Stimulated activated CD8-positive, alpha-beta memory T cell treated with anti-CD3 and anti-CD28 coated beads, Interleukin-7, amount 100 ng/mL, for 1 hour (primary cell): ENCODE measurements at places on chromosomes 2 and 18.

DNA sequence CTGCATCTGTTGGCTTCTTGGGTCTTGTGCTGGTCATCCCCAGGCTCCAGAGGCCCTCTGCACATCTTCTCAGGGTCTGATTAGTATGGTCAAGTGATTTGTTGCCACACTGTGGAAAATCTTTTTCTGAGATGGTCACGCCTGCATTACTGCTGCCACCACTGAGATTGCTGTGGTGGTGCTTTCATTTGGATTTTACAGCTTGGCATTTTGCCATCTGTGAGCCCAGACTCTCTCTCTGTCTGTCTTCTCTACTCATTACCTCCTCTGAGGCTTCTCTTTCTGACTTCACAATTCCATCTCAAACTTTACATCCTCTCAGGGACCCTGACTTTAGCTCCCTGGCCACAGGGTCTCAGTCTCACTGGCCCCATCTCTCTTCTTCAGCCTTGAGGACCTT is 154.6 kb downstream of the LRRTM1 start:
- no peak for DNase-seq

- DNase-seq = no peak
Measured at GRCh38 chr2:198857246-198857645, 600.5 kb downstream of the SATB2 start.

DNA sequence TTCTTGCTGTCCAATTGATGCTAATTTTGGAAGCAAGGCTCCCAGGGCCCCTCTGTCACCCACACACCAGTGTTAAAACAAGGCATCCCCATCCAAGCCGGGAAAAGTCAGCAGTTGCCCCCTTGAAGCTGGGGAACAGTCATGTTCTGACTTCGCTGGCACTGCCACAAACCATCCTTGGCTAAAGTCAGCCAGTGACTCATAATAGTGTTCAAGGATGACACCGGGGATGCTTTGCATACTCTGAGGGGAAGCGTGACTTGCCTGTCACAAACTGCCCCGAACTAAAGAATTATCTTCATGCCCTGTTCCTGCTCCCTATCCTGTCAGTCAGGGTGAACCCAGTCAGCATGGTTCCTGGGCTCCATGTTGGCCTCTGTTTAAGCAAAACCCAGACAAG is 37.0 kb downstream of the TGFA start:
- DNase-seq = no peak

DNA sequence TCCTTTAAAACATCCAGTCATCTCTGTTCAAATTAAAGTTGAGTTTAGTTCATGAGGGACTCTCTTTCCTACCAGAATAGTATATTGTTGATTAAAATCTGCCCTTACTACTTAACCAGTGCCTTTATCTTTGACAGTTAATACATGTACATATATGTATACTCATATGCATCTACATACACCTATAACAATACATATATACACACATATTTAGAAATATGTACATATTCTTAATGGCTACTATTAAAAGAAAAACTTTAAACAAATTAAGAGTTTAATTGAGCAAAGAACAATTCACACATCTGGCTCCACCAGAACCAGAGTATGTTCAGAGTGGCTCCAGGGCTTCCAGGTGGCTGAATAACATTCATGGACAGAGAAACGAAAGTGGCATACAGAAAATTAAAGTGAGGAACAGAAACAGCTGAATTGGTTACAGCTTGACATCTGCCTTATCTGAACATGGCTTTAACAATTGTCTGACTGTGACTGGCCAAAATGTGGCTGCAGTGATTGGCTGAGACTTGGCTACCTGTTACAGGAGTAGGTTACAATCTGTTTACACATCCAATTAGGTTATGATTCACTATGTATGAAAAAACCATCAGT is 38.8 kb downstream of the ZNF519 start:
- DNase-seq = no peak

GRCh38 chr18:63365876-63366212 is 1.2 kb downstream of the KDSR start:
- DNase-seq = no peak

- no peak for DNase-seq
Measured at GRCh38 chr2:9097239-9097638, 93.8 kb upstream of the MBOAT2 start.

GRCh38 chr2:208541461-208541988 is 134.9 kb downstream of the PTH2R start:
- no peak for DNase-seq

GRCh38 chr2:44751754-44752479 is 189.6 kb upstream of the SIX3 start:
- no peak for DNase-seq

- no peak for DNase-seq
Measured at GRCh38 chr18:79884294-79884962, 67.0 kb downstream of the SLC66A2 start.

DNA sequence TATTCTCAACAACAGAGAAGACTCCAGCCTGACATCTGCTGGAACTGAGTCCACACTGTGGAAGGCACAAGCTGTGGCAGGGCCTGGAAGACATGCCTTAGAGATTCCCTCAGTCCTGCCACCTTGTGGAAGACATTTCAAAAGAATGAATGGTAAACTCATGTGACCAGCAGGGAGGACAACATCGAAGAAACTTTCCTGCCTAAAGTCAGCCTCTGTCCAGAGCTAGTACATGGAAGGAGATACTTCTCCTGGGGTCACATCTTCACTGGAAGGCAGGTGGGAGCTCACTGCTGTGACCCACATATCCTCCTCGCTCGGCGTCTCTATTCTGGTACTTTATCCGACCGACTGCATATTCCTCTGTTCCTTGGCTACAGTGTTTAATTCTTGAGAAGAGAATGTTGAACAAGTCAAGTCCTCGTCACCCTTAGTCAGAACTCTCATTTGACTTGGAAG is 59.5 kb downstream of the PUM2 start:
- no peak for DNase-seq

GRCh38 chr2:186884587-186884986 is 35.6 kb upstream of the ZSWIM2 start:
- no peak for DNase-seq

- no peak for DNase-seq
Measured at GRCh38 chr18:61333746-61334490, 688 bp downstream of the CDH20 start.

GRCh38 chr2:239253264-239253663 is 147.6 kb downstream of the HDAC4 start:
- no peak for DNase-seq

- no peak for DNase-seq
Measured at GRCh38 chr2:229675569-229675968, 38.8 kb downstream of the DNER start.

DNA sequence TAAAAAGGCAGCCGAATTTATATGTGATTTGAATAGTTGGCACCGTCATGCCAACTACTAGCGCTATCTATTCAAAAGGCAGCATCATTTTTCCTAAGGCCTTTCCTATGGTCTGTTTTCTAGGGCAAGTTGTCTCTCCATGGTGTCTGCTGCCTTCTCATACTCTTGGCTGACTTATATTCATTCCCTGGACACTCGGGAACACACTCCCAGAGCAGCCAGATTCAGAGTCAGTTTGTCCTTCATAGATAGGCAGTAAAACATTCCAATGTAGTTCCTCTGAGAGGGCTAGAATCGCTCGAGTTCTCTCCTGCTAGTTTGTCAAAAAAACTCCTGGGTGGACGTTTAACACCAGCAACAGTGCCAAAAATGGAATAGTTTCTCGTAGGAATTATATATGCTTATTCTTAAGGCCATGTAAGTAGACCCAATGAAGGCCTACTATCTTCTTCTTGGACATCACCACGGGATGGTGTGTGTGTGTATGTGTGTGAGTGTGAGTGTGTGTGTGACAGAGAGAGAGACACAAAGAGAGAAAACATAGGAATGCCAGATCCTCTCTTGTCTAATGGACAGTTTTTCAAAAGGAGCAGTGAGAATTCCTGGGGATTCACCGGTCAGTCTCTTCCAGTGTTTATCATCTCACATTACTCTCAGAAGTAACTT is 129.3 kb upstream of the CTAGE1 start:
- no peak for DNase-seq

DNA sequence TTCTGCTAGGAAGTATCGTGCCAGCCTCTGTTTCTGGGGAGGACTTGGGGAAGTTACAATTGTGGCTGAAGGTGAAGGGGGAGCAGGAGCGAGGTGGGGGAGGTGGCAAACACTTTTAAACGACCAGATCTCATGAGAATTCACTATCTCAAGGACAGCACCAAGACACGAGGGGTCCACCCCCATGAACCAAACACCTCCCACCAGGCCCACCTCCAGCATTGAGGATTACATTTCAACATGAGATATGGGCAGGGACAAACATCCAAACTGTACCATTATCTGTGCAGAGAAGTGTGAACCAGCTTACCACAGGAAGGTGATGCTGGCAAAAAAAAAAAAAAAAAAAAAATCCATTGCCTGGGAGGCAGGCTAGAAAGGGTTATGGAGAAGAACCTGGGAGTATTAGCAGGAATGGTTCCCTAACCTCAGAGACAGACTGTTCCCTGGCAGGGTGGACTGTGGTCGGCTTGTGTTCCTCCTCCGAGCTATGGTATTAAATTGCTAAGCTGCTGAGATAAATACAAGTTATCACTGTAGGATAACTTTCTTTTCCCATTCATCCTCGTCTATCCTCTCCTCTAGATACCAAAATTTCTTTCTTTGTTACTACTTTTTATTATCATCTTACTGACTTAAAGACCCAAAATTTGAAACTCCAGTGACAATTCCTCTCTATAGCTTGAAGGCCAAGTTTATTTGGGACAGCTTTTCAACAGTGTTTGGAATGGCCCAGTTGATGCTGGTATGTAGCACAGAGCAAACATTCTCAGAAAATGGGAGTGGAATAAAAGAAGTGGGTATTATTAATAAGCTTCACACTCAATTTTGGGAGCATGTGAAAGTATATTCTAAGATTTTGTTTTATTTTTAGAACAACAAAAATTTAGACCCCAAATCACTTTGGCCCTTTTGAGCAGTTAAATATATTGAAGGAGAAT is 73.7 kb upstream of the MAP3K20 start:
- DNase-seq = no peak

GRCh38 chr18:13051159-13051558 is 60.0 kb downstream of the CEP192 start:
- no peak for DNase-seq

- DNase-seq = no peak
Measured at GRCh38 chr2:3563521-3563976, 5.4 kb upstream of the RNASEH1 start.

- DNase-seq = no peak
Measured at GRCh38 chr2:113054066-113054465, 1.4 kb upstream of the IL36B start.

DNA sequence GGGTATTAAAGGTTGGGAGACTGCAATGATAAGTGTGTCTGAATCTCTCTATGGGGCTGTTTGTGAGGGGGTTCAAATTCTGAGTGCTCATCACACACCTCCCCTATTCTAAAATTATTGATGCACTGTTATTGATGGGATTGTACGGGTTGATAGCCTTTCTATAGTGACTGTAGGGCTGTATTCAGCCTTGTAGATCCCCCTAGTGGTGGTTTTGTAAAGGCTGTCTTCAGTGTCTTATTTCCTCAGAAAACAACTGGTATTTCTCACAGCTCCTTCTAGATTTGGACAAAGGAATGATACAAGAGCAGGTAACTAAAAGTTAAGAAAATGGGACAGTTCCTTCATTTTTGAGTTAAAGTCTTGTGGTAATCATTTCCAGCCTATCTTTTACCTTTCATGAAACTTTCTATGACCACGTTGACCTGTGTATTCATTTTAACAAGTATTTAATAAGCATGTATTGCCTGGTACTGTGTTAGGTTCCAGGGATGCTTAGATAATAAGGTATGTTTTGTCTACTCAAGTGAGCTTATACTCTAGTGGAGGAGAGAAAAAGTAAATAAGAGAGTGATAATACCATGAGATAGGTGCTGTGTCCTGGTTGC is 21.2 kb downstream of the SMAD4 start:
- DNase-seq = no peak

DNA sequence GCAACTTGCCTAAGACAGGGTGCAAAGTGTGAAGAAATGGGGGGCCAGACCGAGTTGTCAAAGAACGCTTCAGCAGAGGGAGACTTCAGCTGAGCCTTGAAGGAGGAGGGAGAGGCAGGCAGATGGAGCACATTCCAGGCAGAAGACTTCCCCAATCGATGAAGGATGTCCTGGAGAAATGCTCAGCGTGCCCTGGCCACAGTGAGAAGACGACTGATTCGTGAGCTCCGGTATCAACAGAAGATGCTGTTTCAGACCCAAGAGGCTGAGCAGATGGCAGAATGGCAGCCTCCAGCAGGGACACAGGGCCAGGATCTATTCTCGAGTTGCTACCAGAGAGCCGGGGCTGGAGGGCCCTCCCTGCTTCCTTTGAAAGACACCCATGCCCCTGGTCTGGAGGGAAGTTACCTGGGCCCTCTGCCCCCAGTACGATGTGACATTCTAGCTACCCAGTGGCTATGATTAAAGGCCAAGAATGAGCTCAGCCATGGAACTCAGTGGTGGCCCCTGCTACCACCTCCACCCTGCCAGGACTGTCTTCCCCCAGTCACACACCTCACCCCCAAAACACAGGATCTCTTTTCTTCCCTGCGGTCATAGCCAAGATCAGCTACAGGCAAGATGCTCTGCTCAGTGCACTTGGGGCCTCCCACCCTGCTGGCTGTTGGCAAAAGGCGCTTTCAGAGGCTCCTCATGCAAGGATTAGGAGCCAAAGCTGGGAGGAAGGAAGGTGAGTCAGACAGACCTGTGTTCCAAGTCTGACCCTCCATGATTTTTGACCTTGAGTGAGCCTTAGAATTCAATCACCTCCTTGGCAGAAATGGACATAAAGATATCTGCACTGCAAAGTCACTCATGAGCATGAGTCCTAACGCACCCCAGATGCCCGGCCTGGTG is 84.3 kb downstream of the TFCP2L1 start:
- DNase-seq = no peak

- no peak for DNase-seq
Measured at GRCh38 chr2:43576981-43577892, 18.6 kb downstream of the THADA start.

DNA sequence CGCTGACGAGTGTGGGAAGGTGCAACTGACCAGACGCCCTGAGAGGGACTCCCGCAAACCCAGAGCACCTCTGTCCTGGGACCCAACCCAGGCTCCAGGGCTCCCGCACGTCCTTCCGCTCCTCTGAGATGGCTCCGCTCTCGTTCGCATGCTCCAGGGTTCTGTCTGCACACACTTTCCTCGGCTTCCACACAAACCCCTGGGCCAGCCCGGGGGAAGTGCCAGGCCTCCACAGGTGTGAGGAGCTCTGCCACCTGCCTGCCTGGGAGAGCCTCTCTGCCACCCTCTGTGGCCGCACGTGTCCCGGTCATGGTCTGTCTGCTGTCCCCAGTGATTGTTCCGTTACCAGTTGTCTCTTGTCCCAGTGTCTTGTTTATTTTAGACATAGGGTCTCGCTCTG is 222.9 kb downstream of the HDAC4 start:
- DNase-seq = no peak

GRCh38 chr2:199862788-199863187 is 11.8 kb upstream of the FTCDNL1 start:
- DNase-seq = no peak
